Prostate gland (tissue), 2 donors: ENCODE measurements at places on chromosomes 11 and 22. TPM values are rescaled to one million over a fixed set of nuclear protein-coding genes. Genes with fewer than 3 reads are reported as not detected.

The EMID1 gene
- 12.8 TPM for total RNA-seq

The SLC43A1 gene
- 20.9 TPM for total RNA-seq

The DTX4 gene
- 10.7 TPM for total RNA-seq

The SLC25A1 gene
- total RNA-seq = 79.1 TPM

GRCh38 chr11:47918882-47919495 lies 61.4 kb upstream of the PTPRJ start:
- no peak for DNase-seq

GRCh38 chr11:21933095-21933494 lies 259.8 kb upstream of the ANO5 start:
- no peak for DNase-seq

DNA sequence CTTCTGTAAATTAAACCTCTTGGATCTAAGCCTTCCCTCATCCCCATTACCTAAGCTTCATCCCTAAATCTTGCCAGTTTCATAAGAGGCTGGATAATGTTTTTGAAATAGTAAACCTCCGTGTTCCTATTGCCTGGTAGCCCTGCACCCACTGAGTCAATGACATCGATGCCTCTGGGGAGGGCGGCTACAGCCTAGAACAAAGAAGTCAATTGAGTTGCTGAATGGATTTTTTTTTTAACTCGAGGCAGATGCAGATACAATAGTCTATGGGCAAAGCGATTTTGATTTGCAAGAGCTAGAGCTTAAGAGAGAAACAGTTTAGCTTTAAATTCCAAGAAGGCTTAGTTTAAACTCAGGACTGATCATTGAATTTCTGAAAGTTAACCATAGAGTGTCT lies 121.3 kb downstream of the NECTIN1 start:
- no peak for DNase-seq

GRCh38 chr11:134792677-134793076 lies 380.6 kb upstream of the B3GAT1 start:
- no peak for DNase-seq

DNA sequence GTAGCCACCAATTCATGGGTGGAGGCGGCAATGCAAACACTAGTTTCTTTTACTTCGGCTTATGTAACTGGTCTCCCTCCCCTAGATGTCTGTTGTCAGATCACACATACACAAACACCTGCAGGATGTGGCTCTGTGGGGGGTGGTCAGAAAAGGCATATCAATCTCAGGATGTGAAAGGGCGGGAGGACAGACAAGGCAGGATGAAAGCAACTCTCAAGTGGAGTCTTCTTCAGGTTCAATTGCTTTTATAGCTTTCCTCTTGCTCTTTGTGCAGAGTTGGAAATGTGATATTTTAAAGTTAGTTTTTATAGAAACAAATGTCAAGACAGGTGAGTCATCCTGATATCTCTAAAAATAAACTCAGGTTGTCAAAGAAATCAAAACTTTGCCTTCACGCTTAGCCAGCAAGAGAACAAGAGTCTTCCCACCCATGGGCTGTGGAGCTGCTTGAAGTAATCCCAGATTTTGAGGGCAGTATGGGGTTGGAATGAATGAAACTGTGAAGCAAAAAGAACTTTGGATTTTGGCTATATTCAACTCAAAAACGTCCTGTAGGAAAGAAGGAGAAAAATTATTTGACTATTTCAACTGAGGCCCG lies 423.4 kb downstream of the GUCY1A2 start:
- no peak for DNase-seq
